ENCODE measurements at places on chromosomes 16 and 17.

DNA sequence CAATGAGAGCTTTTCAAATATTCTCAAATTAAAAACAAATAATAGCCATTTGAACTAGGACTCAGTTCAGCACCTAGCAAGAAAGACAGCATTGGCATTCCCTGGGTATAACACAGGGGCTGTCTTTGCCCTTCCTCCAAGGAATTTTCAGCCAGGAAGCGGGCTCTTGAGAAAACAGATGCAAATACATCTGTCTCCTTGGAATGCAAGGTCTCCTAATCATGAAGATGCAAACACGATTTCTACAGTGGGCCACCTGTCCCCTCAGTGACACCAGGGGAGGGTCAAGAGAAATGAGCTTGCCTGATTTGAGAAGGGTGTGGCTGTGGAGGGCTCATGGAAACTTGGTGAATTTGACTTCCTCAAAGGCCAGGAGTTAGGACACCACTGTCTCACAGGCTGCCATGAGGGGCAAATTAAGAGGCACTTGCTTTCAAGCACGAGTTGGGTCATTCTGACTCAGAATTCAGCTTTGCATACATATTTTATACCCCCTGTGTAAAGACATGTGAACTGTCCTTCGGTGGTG lies 24.5 kb upstream of the SUPT4H1 start:
- no peak for DNase-seq

DNA sequence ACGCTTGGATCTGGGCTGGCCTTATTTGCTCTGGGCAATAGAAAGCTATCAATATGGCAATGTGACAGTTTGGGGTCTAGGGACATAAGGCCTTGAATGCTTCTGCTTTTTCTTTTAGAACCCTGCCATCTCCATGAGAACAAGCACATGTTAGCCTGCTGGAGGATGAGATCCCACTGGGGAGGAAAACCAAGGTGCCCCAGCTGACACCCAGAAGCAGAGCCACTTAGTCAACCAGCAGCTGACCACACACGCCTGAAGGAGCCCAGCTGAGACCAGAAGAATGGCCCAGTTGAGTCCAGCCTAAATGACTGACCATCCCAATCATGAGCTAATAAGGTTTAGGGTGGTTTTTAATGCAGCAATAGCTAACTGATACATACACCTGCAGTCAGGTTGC lies 171.2 kb downstream of the AHSP start:
- DNase-seq, result no peak

GRCh38 chr17:83019376-83019775 lies 60.0 kb upstream of the METRNL start:
- DNase-seq, result no peak

DNA sequence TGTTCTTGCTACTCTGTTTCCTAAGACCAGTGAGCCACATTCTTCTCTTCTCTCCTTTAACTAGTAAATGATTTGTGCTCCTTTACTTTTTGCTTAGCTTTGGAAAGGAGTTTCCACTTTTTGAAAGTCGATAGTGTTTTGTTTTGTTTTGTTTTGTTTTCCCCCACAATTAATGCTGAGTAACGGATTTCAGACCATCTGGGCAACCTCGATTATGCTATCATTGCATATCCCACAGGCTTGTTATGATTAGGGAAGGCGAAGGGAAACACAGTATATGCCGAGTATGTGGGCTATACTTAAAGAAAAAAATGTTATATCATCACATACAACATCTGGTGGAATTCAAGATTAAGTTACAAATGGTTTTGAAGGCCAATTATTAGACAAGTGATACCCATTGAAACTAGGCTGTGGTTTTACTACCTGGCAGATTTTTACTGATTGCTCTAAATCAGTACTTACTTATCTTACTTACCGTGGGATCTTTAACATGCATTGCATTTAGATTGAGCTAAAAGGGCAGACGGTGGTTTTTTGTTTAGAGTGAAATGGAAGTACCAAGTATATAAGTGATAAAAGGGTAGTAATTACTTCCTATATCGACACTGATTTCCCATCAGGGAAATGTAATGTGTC lies 361.3 kb upstream of the SOX9 start:
- no peak for DNase-seq

DNA sequence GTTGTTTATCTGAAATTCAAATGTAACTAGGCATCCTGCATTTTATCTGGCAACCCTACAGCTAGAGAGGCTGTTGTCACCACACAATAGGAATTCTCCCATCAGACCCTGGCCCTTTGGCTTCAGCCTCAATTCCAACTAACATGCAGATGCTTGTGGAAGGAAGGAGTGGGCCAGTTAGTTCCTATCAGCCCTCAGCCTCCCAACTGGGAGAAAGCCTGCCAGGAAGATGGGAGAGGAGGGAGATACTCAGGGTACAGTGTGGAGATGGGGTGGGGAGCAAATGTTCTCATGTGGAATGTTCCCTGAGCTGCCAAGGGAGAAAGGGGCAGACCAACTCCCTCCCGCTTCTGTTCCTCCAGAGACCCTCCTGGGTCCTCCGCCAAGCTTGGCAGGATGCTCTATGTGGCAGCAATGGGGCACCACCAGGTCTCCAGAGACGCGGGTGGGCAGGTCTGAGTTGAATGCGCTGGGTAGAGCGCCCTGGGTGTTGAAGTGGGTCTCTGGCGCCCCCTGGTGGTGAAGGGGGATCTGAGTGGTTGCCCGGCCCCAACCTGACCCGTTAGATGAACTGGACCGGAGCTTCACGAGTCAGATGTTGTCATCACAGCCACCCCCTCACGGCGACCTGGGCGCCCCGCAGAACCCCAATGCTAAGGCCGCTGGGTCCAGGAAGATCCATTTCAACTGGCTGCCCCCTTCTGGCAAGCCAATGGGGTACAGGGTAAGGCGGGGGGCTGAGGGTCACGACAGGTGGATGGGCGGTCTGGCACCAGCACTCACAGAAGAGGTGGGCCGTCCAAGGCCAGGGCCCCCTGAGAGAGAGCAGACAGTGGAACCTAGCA lies 15.2 kb downstream of the GALK1 start:
- peak; percentile 86 for DNase-seq
